ENCODE measurements at places on chromosomes 4 and X. TPM values are rescaled to one million over a fixed set of nuclear protein-coding genes. Genes with fewer than 3 reads are reported as not detected.

PIR gene
- 4.9 TPM for total RNA-seq

MAGEC2 gene
- total RNA-seq: not detected

DNA sequence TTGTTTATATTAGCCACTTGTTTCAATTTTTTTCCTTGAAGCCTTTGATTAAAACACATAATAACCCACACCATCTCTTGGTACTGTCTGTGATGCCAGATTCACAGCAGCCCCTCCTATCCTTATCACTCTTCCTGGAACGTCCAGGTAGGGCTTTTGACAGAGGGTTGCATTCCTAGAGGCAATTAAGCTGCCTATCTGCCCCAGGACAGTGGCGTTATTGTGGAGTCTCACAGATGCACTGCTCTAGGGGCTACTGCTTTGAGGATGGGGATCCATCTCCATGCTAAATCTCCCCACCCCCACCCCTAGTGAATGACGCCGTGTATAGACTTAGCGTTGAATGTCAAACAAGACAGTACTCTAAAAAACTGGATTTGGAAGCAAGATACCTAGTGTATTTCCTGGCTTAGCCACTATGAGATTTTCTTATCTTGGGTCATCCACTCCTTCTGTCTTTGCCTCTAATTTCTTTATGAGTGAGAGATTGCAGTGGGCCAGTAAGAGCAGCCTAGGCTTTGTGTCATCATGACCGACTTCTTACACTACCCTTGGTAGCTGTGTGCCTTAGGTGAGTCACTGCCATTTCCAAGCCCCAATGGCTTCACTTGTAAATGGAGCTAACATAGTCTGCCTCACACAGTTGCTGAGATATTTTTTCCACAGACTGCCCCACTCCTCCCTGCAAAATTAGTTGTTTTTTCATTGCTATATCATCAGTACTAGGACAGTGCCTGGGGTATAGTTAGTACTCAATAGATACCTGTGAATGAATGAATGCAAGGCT, 90.9 kb downstream of the EGF start:
- no peak for DNase-seq

ARMCX4 gene
- total RNA-seq: 7.4 TPM

DNA sequence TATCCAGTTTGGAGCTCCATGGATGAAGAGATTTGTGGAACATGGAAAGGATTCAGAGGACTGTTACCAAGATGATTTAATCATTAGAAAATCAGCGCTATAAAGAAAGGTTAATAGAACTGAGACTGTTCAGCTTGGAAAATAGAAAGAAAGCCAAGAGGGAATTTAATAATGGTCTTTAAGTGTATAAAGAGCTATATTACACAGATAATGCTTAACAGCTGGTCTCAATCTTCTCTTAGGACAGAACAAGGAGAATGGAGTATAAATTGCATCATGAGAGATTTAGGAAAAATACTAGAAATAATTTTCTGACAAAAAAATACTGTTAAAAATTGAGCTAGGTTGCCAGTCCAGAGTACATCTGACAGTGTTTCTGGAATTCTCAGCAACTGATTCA, 91.3 kb upstream of the MAGEC2 start:
- DNase-seq: no peak

GRCh38 chrX:19879735-19880378, 7.5 kb downstream of the SH3KBP1 start:
- no peak for DNase-seq

DNA sequence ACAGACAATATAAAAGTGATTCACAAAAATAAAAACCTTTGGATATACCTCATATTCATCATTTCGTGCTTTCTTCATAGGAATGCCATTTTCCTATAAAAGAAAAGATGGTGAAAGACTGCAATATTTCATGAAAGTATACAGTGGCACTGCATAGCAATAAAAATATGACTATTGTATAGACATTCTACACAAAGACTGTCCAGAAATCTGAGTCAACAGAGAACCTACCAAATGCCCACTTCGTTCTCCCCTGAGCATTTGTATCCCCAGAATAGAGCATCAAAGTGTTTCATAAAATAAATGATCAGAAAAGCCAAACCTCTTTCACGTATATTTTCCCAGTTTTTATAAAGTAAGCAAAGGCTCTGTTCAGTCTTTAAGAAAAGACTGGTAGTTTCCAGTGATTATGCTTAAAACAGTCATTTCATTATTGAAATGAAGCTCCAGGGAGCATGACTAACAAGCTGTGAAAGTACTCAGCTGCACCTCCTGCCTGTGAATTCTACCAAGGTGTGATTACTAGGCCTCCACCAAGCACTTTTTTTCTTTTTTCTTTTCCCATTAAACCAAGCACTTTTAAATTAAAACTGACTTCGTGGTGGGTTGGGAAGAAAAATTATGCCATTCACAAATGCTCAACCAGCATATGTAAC, 20.2 kb downstream of the PPA2 start:
- DNase-seq: no peak

DNA sequence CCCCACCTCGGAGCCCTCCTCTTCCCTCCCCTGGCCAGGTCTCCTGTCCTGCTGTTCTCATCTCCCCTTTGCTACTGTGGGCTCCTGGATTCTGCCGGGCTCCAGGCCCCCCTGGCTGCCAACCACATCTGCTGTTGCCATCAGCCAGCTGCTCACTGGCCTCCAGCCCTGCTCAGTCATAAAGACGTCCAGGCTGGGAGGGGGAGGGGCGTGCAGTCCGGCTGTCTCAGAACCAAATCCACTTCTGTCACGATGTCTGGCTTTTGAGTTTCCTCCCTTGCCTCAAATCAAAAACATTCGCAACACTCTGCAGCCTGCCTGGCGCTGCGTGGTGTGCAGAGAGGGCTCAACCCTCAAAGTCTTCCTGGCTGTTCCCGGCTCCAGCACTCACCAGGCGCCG, 7.1 kb downstream of the RASL11B start:
- no peak for DNase-seq

GRCh38 chr4:99811850-99812249, 4.8 kb upstream of the DAPP1 start:
- no peak for DNase-seq

IL15 gene
- 4.7 TPM for total RNA-seq

DNA sequence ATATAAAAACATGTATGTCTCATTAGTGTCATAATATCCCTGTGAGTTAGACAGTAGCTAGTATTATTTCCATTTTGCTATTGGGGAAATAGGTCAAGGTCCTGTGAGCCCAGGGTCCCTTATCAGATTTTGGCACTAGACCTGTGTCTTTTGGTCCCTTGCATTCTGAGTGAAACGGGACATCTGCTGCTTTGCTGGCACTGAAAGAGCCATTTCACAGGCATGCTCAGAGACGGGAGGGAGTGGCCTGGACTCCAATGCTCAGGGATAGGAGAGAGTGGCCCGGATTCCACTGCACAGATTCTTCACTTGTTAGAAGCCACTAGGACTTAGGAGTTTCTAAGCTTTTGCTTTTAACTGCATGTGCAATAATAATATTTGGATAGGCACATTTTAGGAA, 177.2 kb downstream of the TSPAN5 start:
- no peak for DNase-seq

TTC29 gene
- not detected for total RNA-seq

GRCh38 chr4:87309625-87310024, 13.1 kb downstream of the HSD17B13 start:
- no peak for DNase-seq

NHS gene
- total RNA-seq: 0.71 TPM

DNA sequence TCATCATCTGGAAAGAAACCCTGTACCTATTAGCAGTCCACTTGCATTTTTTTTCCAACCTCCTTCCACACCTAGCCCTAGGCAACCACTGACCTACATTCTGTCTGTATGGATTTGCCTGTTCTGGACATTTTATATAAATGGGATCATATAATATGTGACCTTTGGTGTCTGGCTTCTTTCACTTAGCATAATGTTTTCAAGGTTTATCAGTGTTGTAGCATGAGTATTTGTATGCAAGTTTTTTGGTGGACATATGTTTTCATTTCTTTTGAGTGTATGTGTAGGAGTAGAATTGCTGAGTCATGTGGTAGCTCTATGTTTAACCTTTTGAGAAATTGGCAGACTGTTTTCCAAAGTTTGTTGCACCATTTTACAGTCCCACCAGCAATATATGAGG, 198.6 kb downstream of the CEP135 start:
- no peak for DNase-seq

DNA sequence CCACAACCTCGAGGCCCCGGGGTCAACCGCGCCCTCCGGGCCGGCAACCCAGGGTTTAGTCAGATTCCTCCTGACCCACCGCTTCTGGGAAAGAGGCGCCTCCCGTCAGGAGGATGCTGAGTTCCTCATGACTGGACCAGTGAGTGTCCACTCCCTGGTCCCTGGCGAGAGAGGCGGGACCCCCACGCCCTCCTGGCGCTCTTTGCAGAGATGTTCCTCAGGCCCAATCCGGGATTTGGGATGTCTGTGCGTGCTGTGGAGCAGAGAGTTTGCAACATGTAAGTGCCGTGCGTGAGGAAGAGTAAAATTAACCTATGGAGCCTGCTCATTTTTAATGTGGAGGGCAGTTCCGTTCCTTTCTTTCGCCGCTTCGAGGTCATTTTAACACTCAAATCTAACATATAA, 824 bp upstream of the UGDH start:
- no peak for DNase-seq

- DNase-seq: no peak
Measured at GRCh38 chr4:143653031-143653430, 47.4 kb downstream of the FREM3 start.

CRMP1 gene
- not detected for total RNA-seq

CFAP47 gene
- not detected for total RNA-seq

DNA sequence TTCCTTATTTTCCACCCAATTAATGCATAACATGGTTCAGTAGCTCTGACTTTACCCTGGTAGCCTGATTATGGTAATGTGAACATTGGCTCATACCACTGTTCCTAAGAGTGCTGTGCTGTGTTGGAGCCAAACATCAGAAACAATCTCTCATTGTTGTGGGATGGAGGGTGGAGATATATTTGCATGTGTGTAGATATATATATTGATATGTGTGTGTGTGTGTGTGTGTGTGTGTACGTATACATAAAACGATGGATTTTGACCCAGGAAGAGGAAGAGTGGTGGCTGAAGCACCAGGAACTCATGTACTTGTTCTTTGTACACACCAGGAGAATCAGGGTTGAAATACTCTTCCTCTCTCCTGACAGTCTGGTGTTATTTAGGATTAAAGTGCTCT, 247.7 kb downstream of the IL15 start:
- no peak for DNase-seq

- DNase-seq: no peak
Measured at GRCh38 chrX:45322820-45323219, 122.1 kb upstream of the DIPK2B start.

DNA sequence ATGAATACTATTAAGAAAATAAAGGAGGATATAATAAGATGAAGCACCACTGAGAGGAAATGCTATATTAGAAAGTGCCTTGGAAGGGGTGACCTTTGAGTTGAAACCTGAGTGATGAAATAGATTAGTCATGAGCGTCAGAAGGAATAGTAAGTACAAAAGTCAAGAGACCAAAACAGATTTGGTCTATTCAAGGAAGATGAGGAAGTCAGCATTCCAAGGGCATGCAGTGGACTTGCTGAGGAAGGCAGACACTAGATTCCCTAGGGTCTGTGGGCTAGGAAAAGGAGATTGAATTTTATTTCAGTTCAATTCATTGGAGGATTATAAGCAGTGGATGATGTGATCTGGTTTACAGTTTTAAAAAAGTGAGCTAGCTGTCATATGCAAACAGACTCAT, 73.0 kb upstream of the WDFY3 start:
- no peak for DNase-seq

PF4V1 gene
- total RNA-seq: not detected

- no peak for DNase-seq
Measured at GRCh38 chr4:145340071-145340675, 141.5 kb upstream of the SMAD1 start.

MAGEC1 gene
- not detected for total RNA-seq

DIAPH2 gene
- 29.7 TPM for total RNA-seq

DGAT2L6 gene
- total RNA-seq: not detected

RAI2 gene
- not detected for total RNA-seq
